T-cell (primary cell): ENCODE measurements at places on chromosomes 3 and 15.

DNA sequence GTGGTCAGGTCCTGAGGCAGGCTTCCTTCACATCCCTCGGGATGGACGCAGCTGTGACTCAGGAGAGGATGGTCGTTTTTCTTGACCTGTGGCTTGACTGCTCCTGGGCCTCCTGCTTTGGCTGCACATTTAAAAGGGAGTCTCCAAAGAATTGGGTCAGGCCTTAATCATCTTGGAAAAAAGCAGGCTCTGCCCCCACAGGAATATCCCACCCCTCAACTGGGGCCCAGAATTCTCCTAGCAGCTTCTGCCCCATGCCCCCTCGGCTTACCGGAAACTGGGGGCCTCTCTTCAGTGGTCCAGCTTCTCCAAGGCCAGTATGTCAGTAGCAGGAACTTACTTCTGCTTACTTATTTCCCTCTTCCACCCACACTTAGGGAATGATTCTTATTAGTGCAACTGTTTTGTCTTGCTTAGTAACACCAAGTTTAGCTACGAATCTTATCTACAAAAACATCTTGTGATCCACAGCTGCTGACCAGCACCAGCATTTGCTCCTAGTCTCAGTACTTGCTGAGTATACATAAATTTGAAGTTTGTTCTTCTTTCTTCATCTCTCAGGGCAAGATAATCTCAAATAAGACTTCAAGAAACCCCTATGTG is 35.7 kb downstream of the ATG7 start:
- DNase-seq, result no peak

DNA sequence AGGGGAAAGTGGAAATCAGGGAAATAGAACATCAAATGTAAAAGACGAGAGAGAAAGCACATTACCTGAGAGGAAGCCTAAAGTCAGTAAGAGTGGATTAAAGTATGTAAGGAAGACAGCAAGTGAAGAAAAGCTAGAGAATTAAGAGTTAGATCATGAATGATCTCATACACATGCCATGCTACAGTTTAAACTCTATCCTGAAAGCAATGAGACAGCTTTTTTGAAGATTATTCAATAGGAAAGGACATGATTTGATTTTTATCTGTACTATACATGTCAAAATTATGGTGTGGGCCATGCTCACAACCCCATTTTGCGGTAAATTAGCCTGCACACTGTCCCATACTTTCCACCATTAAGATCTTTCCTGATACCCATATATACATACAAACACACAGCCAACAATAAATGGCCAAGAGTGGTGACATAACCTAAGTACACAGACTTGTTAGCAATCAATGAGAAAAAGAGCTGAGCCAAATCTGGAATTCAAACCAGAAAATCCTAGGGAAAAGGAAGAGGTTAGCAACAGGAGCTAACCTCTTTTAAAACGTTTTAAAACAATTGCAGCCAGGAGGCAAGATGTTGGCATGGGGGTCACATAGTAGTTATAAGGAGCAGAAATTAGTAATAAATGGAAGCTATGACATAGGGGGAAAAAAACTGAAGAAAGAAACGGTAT is 4.5 kb downstream of the MYO9A start:
- DNase-seq, result no peak

DNA sequence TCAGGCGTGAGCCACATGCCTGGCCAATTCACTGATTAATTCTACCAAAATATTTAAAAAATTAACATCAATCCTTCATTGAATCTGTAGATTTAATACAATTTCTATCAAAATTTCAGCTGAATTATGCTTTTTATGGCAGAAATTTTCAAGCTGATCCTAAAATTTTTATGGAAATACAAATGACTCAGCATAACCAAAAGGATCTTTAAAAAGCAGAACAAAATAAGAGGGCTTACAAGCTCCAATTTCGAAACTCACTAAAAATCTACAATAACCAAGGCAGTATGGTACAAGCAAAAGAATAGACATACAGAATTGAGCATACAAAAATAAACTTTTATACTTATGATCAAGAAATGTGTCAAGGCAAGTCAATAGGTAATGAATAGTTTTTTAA is 180.4 kb upstream of the CTNNB1 start:
- DNase-seq, result no peak

DNA sequence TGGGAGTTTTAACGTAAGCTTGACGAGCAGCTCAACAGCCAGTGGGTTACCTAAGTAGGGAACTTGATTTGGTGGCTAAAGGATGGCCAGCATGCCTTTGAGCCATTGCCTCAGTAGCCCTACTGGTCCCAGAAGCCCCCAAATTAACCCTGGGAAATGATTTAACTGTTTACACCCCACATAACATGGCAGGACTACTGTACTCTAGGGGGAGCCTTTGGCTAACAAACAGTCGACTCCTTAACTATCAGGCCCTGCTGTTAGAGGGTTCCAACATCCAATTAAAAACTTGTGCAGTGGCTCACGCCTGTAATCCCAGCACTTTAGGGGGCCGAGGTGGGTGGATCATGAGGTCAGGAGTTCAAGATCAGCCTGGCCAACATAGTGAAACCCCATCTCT is 9.4 kb upstream of the SMCO1 start:
- DNase-seq, result no peak

DNA sequence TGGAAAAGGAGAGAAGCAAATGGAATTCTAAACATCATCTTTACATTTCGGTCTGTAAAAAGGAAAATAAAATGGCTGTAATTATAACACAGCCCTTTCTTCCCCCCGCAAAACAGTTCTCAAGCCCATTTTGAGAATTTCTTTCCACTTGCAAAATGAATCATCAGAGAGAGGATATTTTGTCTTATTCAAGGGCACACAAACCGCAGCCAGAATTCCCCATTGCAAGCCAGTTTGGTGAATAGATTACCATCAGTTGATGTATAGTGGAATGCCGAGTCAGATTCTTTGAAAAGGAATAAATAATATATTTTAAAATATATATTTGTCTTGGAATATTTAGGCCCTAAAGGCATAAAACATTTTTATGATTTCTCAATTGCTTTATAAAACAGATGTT is 420.4 kb upstream of the SEMA6D start:
- DNase-seq, result no peak

DNA sequence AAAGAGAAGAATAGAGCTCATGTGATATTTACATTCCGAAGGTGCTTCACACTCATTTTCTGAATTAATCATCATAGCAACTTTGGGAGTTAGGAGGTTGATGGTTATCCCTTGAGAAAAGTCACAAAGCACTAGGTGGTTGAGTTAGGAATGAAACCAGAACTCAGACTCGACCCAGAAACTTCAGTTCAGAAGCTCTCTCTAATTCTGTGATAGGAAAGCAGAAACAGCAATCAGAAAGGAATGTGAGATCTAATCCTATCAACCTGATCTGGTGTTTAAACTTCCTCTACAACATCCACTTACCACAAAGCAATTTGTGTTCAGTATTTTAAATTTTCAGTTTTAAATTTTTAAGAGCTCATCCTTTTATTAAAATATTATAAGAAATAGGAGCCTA is 211.2 kb downstream of the CNTN3 start:
- no peak for DNase-seq

DNA sequence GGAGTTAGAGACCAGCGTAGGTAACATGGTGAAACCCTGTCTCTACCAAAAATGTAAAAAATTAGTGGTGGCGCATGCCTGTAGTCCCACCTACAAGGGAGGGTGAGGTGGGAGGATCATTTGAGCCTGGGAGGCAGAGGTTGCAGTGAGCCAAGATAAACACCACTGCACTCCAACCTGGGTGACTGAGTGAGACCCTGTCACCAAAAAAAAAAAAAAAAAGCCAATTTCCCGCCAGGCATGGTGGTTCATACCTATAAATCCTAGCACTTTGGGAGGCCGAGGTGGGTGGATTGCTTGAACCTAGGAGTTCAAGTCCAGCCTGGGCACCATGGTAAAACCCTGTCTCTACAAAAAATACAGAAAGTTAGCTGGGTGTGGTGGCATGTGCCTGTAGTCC is 6.9 kb downstream of the CNOT10 start:
- DNase-seq, result no peak

GRCh38 chr15:90862964-90863778 is 5.2 kb upstream of the FURIN start:
- no peak for DNase-seq
